ENCODE measurements at places on chromosomes 2 and 18.

DNA sequence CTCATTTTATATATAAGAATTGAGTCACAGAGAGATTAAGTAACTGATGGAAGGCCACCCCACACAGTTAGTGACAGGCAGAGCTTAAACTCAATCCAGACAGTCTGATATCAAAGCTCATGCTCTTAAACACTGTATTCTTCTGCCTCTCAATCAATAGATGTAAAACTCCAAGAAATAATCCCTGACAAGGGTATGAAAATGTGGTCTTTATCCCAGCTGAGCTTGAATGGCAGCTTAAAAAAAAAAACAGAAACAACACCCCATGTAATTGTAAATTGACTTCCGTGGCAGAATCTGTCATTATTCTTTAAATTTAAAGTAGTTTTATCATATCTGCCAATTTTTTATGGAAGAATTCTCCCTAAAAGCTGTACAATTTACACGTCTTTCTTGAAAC, 60.1 kb downstream of the RAB27B start:
- DNase-seq = no peak

DNA sequence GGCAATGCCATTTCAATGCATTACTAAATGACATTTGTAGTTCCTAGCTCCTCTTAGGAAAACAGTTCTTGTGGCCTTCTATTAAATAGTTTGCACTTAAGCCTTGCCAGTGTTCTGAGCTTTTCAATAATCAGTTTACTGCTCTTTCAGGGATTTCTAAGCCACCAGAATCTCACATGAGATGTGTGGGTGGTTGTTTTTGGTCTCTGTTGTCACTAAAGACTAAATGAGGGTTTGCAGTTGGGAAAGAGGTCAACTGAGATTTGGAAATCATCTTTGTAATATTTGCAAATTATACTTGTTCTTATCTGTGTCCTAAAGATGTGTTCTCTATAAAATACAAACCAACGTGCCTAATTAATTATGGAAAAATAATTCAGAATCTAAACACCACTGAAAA, 45.3 kb downstream of the HADHB start:
- no peak for DNase-seq

DNA sequence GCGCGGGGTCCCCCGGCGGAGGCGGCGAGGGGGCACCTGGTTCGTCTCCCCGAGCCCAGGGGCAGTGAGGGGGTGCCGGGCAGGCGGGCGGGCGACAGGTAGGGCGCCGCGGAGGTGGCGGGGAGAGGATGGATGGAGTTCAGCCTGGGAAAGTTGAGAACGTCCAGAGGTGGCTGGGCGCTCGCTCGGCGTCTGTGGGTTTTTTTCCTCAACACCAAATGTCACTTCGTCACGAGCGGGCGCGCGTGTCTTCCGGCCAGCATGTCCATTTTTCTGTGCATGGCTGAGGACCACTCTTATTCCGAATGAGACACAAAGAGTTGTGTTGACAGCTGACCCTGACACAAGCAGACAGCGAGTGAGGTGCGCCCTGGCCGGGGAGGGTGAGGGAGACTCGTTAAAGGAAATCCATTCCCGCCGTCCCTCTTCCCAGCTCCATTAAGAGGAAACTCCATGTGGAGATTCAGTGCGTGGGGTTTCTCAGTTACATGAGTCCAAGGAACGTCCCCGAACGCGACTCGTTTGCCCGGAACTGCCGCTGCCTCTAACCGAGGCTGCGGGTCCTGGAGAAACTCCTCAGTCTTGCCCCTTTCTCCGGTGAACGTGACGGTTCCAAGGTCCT, 859 bp downstream of the GREB1L start:
- DNase-seq = no peak

DNA sequence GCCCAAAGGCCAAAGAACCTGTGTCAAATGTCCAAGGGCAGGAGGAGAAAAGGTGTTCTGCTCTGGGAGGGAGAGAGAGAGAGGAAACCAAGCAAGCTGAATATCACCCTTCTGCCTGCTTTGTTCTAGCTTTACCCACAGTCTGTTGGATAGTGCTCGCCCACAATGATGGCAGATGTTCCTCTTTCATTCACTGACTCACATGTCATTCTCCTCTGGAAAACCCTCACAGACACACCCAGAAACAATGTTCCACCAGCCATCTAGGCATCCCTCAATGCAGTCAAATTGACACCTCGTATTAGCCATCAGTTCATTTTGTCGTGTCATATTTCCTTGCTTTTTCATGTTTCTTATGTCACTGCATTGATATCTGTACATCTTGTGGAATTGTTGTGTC, 150.3 kb downstream of the UBR3 start:
- DNase-seq = no peak

GRCh38 chr2:239436669-239437335, 36.0 kb upstream of the HDAC4 start:
- DNase-seq = no peak

DNA sequence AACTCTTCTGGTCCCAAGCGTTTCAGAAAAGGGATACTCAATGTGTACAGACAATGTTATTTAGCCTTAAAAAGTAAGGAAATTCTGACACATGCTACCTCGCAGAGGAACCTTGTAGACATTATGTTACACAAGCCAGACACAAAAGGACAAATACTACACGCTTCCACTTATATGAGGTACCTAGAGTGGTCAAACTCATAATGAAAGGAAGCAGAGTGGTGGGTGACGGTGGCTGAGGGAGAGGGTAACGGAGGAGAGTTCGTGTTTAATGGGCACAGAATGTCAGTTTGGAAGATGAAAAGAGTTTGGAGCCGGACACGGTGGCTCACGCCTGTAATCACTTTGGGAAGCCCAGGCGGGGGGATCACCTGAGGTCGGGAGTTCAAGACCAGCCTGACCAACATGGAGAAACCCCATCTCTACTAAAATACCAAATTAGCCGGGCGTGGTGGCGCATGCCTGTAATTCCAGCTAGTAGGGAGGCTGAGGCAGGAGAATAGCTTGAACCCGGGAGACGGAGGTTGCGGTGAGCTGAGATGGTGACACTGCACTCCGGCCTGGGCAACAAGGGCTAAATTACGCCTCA, 1.4 kb downstream of the MCM6 start:
- no peak for DNase-seq

- no peak for DNase-seq
These were observed 25.6 kb upstream of the CASP8 start for GRCh38 chr2:201234663-201235135.

DNA sequence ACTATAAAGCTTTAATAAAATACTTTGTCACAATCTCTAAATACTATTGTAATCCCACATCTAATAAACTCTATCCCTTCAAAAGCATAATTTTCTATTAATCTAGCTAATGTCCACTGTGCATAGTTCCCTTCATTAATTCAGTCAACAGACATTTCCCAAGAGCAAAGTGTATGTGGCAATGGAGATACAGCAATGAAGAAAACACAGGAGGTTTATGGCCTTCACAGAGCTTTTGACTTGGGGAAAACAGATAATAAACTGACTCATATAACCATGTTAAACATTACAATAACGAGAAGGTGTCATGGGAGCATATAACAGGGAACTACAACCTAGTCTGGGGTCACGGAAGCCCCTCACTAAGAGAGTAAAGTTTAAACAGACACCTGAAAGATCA, 86.3 kb downstream of the SPIRE1 start:
- no peak for DNase-seq

- DNase-seq = no peak
These were observed 331.3 kb upstream of the MEIS1 start for GRCh38 chr2:66103581-66103980.

DNA sequence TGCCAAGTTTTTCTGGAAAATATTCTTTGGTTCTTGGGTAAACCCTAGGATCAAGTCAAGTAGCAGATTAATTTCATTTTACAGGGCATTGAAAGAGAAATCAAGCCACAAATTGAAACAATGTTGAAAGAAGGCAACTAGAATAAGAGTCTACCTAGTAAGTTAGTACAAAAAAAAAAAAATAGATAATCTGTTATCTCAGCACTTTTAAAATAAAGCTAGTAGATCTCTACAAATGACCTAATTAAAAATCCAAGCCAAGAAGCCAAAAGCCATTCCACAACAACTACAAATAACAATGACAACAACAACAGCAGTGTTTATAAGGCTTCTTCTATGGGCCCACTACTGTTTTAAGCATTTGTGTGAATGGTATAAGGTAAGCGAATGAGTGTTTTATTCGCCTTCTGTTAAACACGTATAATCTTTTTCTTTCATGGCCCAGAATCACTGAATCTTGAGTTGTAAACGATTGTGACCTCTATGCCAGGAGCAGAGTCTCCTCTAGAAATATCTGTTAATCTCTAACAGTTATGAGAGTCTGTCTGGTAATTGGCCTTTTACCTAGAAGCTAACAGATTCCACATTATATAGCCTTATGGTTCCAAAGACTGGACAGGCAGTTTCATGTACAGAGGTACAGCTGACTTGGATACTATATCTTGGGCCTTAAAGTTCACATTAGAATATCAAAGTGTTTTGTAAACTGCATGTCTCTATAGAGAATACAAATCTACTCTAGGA, 28.6 kb upstream of the CUL3 start:
- no peak for DNase-seq

DNA sequence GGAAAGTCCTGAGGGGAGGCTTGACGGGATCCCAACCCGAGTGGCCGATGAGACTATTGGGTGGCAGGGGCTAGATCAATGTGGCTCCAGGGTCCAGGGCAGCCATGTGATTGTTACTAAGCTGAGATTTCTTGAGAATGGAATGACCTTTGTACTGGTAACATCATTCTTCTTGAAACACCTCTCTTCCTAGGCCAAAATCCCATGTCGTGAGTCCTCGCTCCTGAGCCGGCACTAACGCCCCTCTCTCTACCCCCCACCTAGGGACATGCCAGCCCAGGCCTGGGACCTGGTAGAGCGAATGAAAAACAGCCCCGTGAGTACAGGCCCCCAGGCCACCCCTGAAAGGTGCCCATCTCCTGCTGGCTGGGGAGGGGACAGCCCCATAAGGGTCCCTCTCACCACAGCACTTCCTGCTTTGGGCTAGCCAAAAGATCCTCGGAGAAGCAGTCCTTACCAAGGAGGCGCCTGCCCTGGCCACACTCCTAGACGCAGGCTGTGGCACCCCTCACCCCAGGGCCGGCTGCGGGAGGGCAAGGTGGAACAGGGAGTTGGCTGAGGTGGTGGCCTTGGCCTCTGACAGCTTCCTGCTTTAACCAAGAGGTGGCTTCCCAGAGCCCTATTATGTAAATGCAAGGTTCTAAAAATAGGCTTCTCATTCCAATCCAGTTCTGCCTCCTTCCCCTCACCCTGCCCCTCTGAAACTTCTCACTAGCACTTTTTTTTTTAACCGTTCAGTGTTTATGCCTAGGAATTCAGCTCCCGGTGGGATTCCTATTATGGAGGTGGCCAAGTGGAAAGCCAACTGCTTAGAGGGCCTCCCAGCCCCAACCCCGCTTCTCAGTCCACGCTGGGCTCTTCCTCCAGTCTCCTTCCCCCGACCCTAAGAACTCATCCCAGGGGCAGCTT, 126.6 kb upstream of the PPP1CB start:
- peak; percentile 81 for DNase-seq

DNA sequence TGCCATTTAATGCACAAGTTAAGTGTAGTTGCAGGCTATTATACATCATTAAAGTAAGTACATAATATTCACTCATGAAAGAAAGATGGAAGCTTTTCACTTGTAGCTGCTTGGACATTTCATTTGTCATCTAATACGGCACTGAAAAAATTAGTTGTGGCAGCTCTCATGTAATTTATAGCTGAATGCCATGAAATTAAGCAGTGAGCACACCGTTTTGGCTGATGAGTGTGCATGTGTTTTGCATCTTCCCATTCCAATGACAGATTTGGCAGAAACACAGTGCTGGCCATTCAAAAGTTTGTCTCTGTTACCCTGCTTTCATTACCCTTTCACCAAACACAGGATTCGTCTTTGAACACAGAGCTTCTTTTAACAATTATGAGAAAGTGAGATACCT, 174.0 kb downstream of the PTGR3 start:
- no peak for DNase-seq

DNA sequence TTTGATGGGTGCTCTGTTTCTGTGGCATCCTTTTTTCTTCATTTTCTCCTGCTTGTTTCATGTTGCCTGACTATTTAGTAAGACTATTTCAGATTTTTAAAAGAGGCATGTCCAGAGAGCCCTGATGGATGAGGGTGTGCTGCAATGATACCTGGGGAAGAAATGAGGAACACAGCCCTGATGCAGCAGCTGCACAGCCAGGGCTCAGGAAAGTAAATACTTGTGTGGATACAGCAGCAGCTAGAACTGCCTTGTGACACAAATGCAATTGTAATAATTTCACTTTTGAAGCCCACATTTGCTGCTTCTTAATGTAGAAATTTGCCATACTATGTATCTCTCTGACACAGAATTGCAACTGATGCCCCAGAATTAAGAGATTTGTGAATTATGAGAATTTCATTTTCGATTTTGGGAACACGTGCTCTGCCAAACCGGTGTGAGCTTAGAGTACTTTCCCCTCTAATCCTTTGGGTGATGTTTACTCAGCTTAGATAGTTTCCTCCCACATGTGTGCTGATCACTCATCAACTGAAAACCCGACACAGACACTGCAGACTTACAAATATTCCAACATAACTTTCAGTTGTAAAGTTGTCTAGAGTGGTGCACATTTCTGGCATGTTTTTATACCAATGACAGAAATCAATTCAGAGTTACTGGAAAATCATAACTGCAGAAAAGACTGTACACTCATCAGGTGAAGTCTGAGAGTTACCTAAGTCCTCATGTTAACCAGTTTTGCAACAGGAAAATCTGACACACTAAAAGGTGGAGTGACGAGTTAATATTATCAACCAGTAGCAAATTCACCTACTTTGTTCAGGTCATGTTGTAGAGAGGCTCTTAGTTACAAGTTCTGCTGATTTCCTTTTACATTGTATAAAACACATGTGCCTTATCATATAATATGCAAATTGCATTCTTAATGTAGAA, 383.4 kb downstream of the CBLN2 start:
- DNase-seq = no peak

GRCh38 chr2:98084151-98084868, 2.7 kb upstream of the VWA3B start:
- DNase-seq = no peak

DNA sequence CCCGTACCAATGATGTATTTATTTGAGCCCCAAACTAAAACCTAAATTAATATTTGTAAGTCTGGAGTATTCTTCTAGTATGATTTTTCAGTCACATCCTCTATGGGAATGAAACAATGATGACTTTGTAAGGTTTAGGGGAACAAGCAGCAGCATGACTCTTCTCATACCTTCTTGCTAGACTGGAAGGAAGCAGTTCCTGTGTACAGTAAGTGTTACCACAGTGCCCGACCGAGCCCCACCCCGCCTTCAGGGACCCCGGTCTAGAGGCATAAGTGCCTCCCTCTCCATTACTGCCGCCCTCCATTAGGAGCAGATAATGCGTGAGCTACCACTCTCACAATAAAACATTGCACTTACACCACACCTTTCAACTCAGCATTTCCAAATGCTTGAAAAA, 599.3 kb downstream of the ARHGAP15 start:
- no peak for DNase-seq

- DNase-seq = no peak
These were observed 26.4 kb downstream of the TMEM131 start for GRCh38 chr2:97969081-97970067.

GRCh38 chr2:174623690-174624089, 26.1 kb upstream of the WIPF1 start:
- no peak for DNase-seq
